RWPE2 (cell line): ENCODE measurements at places on chromosomes 2 and 18.

- no peak for DNase-seq
Measured at GRCh38 chr2:200003444-200003843, 48.1 kb downstream of the MAIP1 start.

DNA sequence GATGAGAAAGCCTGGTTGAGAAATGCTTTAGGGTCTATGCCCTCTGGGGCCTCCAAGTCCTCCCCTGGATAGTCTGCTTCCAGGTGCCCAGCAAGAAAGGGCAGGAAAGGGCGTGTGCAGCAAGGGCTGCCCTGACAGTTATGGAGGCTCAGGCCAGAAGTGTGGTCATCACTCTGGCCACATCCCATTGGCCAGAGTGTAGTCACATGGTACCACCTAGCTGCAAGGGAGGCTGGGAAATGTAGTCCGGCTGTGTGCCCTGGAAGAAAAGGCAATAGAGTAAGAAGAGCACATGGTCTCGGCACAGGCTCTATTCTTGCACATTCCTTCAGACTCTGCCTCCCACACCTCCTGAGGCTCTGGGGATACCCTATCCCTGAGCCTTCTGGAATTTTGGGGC lies 35.7 kb downstream of the ODC1 start:
- DNase-seq, result no peak

- no peak for DNase-seq
Measured at GRCh38 chr2:159612255-159612901, 4.0 kb downstream of the BAZ2B start.

DNA sequence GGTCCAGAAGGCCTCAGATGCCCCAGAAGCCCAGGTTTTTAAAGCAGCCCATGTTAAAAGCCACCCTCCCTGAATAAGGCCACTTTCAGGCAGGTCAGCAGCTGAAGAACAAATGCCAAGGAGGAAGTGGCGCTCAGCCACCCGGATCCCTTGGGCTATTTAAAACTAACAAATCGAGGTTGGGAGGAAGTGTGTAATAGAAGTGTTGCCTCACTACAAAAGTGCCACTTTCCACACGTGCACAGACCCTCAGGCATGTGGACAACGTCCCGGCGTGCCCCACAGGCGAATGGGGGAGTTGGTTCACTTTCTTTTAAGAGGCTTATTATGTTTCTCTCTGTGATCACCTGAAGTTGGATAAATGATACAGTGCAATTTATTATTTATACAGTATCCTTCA lies 173.8 kb upstream of the SALL3 start:
- no peak for DNase-seq

DNA sequence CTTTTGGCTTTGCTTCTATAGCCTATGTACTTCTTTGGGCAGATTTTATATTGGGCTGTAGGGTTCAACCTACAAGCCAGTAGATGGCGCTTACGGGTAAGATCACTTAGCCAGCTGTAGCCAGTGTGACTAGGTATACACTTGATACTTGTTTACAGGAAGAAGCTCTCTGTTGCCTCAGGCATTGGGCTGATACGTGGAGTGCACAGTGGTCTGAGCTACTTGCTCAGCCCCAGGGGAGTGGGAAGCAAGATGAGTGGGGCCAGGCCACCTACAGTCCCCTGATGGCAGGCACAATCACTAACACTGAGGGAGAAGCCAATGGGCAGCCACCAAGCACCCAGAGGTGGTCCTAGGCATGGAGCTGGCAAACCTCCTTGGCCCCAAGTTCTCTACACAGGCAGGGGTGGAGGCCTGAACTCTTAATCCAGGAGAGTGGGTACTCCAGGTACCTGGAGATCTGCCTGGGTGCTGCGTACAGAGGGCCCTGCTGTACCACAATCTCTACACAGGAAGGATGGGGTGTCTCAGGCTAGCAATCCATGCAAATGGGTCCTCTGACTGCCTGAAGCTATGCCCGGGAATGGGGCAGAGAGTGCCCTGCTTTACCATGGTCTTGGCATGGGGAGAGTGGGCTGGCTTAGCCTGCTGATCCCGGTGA lies 122.2 kb downstream of the NCOA1 start:
- no peak for DNase-seq

DNA sequence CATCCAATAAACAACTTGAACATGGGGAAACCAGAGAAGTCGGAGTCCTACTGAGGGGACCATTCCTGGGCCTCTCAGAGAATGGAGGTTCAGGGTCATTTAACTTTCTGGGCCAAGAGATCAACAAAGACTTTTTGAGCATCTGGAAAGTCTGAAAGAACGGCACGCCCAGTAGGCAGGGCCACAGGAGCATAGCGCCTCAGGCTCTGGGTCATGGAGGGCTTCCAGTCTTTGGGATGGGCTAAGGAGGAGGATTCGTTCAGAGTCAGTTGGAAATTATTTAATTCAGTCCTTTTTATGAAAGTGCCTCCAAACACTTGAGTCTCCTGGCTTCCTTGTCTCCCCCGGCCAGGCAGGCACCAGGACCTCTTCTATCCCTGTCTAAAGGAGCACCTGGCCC lies 101.1 kb upstream of the GLI2 start:
- no peak for DNase-seq

GRCh38 chr2:154664248-154664647 lies 34.2 kb upstream of the KCNJ3 start:
- DNase-seq, result no peak

GRCh38 chr2:227406177-227407031 lies 18.7 kb upstream of the SCYGR1 start:
- no peak for DNase-seq

DNA sequence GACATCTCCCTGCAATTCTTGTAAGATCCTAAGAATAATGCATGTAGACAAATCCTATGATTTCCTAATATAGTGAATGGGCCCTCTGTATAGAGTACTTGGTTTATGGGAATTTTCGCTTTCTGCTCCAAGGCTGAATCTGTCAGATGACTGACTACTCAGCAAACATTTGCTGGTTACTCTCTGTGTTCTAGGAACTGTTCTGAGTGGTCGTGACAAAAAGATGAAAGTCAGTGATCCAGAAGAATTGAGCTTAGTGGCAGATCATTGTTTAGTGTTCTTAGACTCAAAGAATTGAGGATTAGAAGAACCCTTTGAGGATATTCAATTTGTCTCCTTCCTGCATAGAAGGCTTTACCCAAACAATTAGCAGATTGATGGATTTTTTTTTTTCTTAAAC lies 10.0 kb downstream of the XRCC5 start:
- no peak for DNase-seq

GRCh38 chr2:172710584-172711047 lies 25.0 kb upstream of the RAPGEF4 start:
- no peak for DNase-seq

DNA sequence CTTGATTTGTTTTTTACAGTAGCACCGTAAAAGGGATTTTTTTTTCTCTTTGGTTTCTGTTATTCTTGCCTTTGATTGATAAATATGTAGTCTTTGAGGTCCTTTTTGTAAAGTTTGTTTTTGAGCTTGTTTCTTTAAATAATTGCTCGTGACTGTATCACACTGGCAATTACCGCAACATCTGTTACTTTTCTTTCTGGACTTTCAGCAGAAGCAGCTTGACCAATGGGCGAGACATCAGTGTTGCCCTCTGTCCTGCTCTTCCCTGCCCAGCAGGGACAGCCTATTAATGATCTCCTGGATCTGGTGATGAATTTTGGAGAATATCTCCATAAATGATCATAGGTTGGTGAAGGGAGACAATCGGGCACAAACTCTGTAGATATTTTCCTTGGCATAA lies 74.9 kb downstream of the TDRD15 start:
- no peak for DNase-seq

DNA sequence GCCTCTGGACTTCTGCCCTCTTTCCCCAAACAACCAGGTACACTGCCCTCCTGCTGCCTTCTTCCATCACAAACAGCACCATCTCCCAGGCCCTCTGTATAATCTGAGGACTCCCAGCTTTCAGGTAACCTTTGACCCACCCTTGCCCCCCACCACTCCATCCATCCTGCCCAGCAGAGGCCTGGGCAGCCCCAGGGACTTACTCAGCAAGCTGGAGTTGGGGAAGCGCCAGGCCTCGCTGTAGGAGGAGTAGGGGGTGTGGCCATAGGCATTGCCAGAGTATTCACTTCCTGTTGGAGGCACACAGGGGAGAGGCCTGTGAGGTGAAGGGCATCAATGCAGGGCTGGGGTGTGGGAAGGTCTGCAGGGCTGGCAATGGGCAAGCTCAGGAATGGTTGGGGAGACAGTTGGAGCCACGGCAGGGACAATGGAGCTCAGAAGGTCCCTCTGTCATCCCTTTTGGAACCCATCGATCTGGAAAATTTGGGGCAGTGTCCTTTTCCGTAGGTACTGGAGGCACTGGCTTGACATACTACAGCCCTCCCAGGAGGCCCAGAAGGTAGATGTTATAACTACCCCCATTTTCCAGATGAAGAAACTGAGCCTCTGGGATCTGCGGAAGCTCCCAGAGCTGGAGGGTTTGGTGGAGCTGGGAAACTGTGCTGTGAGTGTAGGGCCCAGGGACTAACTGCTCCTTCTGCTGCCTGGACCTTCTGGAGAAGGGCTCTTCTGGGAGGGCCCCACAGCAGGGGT lies 46.3 kb downstream of the PSD4 start:
- DNase-seq, result no peak

DNA sequence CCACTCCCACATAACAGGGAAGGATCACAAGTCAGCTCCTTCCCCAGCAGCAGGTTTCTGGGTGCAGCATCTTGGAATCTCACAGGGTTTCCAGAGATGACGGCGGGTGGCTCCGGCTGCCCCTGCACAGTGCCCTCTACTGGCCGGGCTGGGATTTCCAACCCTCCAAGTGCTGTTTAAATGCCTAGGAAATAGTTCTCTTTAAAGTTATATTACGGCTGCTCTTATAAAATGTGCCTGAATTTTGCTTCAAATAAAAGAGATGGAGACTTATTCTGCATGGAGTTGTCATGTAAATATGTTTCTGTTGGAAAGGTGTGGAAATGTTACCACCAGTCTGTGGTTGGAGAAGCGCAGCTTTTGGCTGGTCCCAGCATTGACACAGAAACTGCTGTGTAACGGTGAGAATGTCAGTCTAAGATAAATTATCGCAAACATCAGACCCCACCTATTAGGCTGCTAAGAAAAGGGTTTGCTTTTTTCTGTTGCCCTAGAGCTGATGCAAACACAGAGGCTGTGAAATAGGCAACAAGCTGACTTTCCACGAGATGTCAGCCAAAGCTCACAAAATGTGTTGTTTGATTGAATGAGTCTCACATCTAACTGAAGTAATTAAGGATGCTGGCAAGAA lies 3.3 kb upstream of the HJURP start:
- no peak for DNase-seq

DNA sequence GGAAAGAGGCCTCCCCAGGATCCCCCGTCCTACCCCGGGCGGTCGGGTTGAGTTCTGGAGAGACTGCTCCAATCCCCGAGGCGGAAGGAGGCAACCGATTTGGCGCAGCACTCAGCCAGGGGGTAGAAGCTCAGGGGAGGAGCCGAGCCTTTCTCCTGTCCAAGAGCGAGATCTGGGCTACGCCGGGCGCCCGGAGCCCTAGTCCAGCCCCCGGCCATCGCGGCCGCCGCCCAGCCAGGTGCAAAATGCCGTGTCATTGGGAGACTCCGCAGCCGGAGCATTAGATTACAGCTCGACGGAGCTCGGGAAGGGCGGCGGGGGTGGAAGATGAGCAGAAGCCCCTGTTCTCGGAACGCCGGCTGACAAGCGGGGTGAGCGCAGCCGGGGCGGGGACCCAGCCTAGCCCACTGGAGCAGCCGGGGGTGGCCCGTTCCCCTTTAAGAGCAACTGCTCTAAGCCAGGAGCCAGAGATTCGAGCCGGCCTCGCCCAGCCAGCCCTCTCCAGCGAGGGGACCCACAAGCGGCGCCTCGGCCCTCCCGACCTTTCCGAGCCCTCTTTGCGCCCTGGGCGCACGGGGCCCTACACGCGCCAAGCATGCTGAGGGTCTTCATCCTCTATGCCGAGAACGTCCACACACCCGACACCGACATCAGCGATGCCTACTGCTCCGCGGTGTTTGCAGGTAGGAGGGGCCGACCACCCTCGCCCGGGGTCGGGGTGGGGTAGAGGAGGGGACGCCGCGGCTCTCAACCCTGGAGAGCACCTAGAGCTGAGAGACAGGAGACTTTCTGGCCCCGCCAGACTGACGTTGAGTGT lies at the start of gene DYSF:
Gene DYSF, plus strand, starts transcription at position 158 of the 817 bp plus-strand sequence.
- no peak for DNase-seq

GRCh38 chr2:161946489-161947107 lies 127.4 kb downstream of the DPP4 start:
- DNase-seq, result no peak

DNA sequence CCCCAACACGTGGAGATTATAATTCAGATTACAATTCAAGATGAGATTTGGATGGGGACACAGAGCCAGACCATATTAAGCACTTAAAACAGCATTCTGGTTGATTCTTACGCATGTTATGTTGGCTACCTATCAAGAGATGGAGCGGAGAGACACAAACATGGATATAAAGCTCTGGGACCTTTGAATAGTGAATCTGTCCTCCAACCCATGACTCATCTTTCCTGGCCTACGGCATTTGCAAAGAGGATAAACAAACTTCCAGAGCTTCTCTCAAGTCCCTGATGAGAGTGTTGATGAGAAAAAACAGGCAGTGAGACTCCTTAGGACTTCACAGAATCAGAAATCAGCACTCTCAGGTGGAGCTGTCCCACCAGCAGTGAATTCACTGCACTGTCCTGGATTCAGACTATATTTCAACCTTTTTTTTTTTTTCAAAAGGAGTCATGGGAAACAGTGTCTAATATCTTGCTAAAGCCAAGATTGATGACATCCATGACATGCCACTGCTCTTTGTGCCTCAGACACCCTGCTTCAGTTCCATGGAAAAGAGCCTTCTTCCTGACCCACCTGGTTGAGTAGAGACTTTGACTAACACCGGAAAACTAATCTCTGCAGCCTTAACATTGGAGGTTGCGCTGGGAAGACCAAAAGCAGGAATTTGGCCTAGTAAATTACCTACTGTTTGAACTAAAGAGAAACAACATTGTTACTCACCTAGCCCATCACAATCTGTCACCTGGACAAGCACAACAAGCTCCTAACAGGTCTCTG lies 62.1 kb upstream of the NPAS2 start:
- DNase-seq, result no peak

DNA sequence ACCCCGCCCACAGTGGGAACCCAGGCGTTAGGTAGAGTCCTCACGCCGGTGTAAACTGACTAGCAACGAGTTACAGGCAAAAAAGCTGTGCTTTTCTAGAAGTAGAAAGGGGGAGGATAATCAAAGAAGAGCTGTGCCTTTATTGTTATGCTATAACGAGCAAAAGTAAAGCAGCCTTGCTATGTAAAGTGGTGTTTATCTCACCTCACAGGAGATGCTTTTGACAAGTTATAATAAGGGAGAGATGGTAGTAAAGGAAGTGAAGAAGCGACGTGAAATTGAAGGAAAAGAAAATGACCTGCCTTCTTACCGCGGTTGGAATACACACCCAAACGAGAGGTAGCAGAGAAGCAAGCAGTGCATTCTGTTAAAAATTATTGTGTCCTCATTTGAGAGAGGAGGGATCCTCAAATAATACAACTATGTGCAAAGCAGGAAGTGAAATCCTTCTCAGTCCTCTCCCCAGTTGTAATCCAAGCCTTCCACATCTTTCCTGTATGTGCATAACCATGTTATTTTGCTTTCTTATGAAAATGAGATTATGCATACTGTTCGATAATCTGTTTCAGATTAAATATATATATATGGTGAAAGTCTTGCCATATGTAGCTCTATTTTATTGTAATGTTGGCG lies 962 bp downstream of the TANK start:
- DNase-seq, result no peak
